ENCODE measurements at places on chromosomes 3 and 15.

GRCh38 chr15:89401631-89402517 lies 67.2 kb upstream of the POLG start:
- no peak for DNase-seq

- DNase-seq = no peak
Measured at GRCh38 chr3:173913397-173913796, 515.9 kb downstream of the NLGN1 start.

DNA sequence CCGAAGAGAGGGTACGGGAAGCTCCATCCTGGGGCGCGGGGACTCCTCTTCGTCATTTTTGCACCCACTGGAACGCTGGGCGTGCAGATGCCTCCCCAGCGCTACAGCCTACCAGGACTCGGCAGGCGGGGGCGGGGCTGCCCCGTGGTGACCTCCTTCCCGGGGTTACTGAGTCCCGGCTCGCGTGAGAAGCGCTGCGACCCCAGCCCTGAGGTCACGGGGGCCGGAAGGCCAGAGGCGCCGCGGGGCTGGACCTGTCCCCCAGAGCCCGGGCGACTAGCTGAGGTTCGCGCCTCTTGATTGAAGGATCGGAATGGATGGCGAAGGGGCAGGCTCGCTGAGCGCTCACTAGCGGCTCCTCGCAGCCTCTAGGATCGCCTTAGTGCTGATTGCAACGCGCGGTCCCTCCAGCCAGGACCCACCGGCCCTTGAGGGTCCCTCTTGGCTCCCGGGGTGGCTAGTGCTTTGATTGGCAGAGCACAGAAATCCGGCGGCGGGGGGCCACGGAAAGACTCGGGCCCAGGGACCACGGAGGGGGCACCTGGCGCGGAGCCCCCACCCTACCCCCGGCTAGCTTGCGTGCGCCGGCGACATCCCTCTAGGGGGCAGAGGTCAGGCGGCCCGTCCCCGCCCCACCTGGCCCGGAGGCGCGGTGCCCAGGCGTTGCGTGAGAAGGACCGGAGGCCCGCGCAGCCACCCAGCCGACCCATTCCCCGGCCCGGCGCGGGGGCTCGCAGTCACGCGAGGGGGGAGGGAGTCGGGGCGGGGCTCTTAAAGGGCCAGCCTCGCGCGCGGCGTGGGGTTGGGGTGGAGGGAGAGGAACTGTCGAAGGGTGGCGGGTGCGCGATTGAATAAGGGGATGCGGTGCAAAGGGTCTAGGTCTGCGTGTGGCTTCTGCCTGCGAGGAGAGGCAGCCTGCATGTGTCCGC lies 781 bp upstream of the CYP1A1 start:
- peak; percentile 43 for DNase-seq

GRCh38 chr15:75453703-75454470 lies 2.4 kb upstream of the SIN3A start:
- peak; percentile 100 for DNase-seq

Measured in HAP-1 (cell line).